ENCODE measurements at places on chromosomes 3 and 15.

- DNase-seq: no peak
Measured at GRCh38 chr3:16686679-16687078, 81.5 kb upstream of the DAZL start.

DNA sequence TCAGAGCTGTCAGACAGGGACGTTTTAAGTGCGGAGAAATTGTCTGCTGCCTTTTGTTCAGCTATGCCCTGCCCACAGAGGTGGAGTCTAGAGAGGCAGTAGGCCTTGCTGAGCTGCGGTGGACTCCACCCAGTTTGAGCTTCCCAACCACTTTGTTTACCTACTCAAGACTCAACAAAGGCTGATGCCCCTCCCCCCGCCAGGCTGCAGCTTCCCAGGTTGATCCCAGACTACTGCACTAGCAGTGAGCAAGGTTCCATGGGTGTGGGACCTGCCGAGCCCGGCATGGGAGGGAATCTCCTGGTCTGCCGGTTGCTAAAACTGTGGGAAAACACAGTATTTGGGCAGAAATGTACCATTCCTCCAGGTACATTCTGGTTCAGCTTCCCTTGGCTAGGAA, 282.1 kb downstream of the VGLL3 start:
- DNase-seq: no peak

DNA sequence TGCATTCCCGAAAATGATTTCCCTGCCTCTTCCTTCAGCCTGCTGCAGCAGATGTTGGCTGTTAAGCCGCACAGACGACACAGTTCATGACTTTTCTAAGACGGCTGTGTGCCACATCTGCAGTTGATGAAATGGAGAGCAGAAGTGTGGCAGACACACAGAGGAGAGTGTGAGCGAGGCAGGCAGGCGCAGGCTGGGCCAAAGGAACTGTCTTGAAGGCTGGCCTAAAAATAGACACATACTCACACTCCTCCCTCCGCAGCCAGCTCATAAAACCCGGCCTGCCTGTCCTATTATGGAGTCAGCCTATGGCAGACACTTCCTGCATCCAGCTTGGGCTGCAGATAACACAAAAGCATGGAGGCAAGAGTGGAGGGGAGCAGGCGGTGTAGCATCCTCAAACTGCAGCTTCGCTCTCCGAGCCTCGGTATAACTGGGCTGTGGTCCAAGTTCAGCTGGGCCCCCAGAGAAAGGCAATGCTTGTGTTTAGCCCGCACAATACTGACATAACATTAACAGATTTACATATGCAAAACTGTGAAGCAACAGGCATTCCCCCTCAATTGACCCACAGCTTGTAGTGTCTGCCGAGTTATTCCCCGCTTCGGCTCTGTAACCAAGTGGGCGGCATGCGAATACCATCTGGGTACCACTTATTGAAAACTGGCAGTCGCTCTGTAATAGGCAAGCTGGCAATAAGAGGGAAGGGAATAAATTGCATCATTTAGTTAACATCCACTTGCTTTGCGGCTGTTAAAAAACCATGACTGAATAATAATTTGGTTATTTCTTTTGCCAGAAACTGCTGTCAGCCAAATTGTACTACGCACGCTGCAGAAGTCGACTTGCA, 40.8 kb downstream of the FOXP1 start:
- DNase-seq: peak; percentile 99

DNA sequence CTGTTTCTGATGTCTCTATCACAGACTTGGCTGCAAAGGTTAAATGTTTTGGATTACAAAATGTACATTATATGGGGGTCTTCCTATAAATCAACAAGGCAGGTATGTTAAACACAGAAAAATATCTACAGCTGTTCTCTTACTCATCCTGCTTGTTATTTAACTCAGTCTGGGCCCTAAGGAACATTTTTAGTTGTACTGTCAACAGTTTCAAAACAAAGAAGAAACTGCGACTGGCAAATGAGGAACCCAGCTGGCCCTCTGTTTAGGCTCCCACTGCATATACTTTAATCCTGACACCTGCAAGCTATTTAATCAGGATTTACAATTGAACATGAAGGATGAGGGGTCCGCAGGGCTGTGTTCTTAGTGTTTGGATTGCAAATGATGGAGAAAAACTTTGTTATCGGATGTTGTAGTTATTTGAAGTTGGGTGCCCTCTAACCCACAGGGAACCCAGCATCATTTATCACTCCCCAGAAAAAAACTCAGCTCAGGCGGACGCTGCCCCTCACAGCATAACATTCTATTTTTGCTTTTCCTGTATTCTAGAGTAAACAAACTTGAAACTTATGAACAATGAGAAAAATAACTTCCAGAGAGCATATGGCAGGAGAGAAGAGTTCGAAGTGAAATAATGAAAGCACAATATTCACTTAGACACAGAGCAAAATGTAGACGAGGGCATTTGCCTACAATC, 91.2 kb downstream of the POLR2M start:
- DNase-seq: no peak

DNA sequence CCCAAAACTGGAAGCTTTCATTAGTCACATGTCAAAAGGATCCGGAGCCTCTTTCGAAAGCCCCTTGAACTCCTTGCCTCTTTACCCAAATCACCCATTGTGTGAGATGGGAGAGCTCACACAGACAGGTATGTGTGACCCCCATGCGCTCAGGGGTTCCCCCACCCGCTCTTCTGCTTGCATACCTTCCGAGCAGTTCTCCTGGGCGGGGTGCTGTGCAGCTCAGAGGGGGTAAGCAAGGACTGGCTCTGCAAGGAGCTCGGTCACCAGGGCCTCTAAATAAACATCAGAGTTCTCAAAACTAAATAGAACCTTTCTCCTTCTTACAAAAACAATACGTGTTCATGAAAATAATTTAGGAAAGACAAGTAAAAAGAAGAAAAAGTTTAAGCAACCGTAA, 55.7 kb downstream of the PXYLP1 start:
- no peak for DNase-seq

- DNase-seq: peak; percentile 59
Measured at GRCh38 chr3:131350506-131350905, 31.1 kb upstream of the NUDT16 start.

GRCh38 chr3:19190602-19191001, 42.3 kb downstream of the KCNH8 start:
- no peak for DNase-seq

DNA sequence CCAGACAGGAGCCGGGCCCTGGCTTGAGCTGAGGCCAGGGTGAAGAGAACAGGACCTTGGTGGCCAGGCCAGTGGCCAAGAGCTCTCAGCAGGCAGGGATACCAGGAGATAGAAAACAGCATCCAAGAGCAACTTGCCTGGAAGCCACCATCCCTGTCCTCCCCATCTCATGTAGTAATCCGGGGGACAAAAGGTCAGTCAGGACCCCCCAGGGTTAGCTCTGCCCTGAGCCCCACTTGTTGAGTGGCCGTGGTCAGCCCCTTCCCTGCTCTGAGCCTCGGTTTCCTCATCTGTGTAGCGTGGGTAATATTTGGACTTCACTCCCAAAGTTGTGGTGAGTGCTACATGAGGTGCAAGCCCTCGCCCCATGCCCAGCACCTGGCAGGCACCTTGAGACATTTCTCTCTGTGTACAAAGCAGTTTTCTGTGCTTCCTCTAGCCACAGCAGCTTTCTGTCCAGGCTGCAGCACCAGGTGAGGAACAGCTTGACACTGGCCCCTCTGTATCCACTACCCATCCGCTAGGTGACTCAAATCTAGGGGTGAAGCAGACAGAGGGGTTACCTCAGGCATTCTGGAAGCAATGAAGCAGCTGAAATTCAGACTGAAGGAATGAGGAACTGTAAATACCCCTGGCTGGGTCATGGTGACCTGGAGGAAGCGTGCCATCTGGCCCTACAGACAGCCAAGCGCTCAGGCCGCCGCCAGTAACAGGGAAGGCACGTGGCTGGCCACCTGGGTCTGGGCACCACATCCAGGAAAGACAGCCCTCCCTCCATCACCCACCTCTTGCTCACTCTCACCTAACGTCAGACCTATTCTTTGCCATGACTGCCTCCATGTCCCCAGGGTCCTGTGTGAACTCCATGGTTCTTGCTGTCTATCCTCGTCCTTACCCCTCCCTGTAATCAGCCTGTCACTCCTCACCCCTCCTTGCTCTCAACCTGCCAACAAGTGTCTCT, 6.7 kb downstream of the CISH start:
- DNase-seq: no peak

DNA sequence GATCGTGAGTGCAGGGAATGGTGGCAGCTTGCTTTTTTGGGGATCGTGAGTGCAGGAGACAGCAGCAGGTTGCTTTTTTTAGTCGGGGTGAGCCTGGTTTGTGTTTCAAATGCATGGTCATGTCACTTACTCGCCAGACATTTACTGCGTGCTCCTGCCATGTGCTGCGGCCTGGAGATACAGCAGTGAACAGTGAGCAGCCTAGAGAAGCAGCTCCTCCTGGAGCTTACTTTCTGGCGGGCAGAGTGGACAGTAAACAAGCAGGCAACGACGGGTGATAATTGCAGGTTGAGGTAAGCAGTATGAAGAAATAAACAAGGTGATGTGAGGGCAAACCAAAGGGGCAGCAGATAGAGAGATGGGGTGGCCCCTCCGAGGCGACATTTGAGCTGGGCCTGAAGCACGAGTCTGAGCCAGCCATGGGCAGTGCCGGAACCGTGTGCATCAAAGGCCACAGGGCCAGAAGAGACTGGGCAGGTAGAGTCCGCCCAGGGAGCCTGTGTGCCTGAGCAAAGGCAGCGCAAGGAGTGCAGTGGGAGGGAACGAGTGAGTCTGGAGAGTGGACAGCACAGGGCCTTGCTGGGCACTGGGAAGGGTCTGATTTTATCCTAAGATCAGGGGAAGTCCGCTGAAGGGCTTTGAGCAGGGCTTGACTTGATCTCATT, 57.3 kb upstream of the RASA2 start:
- DNase-seq: no peak

DNA sequence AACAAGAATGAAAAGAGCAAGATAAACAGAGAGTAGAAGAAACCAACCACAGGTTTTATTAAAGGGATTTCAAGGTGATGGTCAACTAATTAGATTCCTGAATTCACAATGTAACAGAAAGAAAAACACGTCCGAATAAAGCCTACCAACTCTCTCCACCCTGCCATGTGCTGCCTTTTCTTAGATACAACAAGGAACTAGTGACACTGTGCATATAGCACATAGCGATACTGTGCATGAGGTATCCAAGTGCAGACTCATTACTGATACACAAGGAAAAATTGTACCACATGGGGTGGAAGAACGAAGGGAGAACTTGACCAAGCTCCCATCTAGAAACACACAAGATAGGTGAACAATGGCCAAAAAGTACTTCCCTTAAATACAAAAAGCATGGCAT, 154.6 kb downstream of the MAGI1 start:
- no peak for DNase-seq

DNA sequence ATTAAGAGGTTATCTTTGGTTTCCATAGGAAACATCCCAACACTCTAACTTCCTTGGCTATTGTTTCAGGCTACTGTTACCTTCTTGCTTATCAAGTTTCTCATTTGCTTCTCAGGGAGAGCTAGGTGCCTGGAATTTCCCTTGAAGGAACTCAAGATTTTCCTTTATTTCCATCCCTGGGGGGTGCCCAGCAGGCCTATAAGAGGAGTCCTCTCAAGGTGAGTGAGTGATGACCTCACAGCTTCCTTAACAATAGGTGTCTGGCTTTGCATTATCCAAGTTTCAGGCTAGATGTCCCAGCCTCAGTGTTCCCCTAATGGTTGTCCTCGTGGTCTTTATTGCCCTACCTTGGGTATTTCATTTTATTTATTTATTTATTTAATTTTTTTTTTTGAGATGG, 12.1 kb upstream of the CTSH start:
- no peak for DNase-seq

DNA sequence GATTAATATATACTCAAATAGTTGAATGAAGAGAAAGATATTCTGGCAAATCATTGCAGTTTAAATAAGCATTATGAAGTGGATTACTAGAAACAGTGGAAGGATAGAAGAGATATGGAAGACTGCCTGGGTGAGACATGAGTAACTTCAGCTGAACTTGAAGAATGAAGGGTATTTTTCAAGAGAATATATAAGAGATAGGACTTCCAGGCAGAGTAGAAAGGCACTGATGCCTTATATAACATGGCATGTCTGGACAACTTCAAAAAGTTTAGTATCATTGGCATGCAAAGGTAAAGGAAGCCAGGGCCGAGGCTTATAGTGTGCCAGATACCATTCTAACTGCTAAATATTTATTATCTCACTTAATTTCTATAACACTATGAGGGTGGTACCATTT, 126.5 kb upstream of the SLC7A14 start:
- no peak for DNase-seq

DNA sequence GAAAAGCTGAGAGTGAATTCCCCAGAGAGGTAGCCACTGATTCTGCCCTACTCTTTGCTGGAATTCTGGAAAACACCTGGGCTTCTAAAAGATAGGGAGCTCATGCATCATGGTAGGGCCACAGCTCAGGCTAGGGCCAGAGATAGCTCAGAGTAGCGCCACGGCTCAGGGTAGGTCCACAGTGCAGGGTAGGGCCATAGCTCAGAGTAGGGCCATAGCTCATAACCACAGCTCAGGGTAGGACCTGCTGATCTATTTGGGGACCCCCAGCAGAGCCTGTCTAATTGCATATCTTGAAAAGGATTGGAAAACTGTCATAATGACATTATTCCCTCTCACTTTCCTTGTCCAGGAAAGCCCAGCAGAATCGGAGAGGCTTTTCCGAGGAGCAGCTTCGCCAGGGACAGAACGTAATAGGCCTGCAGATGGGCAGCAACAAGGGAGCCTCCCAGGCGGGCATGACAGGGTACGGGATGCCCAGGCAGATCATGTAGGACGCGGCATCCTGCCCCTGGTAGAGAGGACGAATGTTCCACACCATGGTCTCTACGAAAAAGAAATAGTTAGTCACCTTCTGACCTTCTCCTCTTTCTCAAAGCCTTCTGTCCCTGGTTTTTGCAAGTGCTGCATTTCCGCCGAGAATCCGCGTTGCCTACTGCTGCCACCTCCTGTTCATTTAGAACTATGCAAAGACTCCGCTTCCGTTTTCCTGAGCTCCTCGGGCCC, 14.5 kb downstream of the TAGLN3 start:
- DNase-seq: peak; percentile 71

- DNase-seq: no peak
Measured at GRCh38 chr3:126194713-126195305, 14.4 kb upstream of the ALDH1L1 start.

- peak; percentile 56 for DNase-seq
Measured at GRCh38 chr15:32688151-32688639, 29.6 kb upstream of the GREM1 start.

DNA sequence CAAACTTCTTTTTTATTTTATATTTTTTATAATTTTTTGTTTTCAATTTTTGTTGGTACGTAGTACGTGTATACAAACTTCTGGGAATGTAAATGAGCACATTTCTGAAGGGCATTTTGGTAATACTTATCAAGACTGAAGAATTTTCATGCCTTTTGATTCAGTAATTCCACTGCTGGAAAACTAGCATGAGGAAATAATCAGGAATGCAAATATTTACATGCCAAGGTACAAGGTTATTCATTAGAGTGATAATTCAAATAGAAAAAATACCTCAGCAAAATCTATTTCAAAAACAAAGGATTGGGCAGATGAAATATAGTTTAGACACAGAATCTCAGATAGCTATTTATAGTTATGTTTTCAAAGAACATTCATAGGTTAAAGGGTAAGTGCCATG, 128.7 kb downstream of the DMXL2 start:
- DNase-seq: peak; percentile 32

GRCh38 chr15:65954289-65954741, 85.0 kb downstream of the RAB11A start:
- DNase-seq: no peak
